Activated T-cell treated with anti-CD3 and anti-CD28 coated beads, Interleukin-2, amount 50 U/mL, for 72 hours (primary cell): ENCODE measurements at places on chromosomes 11 and 22. TPM values are rescaled to one million over a fixed set of nuclear protein-coding genes. Genes with fewer than 3 reads are reported as not detected.

DNA sequence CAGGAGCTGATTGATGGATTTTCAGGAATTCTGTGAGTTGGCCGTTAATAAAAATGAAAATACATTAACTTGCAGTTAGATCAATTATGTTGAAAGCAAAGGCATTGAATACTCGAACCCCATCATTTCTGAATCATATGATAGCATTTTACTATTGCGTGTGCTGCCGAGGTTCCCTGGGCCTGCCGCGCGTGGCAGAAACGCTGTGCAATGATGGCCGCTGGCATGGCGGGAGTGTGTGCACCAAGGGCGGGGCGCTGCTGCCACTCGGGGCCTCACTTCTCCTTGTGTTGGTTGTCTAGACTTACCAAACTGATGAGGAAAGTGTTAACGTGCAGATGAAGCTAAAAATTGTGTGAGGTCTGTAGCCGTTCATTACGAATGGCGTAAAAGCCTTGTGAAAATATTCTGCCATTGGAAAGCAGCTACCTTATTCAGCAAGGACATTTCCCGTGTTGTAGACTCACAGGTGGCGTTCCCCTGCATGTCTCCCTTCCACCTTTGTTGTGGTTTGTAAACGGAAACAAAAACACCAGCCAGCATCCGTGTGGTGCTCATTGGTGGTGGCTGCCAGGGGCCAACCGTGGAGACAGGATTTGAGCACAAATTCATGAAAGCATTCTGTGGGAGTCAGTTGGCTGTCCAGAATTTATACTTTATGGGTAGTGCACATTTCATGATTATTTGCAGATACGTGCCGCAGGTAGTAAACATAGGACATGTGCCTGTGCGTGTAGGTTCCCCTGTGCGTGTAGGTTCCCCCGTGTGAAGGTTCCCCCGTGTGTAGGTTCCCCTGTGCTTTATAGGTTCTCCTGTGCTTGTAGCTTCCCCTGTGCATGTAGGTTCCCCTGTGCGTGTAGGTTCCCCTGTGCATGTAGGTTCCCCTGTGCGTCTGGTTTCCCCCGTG, 5.9 kb upstream of the GRAMD4 start:
- peak; percentile 75 for DNase-seq

DNA sequence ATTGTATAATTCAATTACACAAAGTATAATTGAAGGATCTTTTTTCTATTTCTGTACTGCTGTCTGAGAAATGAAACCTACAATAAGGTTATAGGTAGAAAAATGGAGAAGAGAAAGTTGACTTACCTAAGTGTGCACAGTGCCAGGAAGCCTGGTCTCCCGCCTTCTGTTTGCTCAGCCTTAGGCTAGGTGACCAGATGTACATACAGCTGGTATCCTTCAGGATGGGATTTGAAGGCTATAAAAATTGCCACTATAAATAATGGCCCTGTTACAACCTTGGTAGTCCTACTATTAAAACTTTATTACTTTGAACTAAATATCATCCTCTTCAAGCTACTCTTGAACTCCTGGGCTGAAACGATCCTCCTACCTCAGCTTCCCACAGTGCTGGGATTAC, 19.7 kb downstream of the OR51E2 start:
- DNase-seq: no peak

DNA sequence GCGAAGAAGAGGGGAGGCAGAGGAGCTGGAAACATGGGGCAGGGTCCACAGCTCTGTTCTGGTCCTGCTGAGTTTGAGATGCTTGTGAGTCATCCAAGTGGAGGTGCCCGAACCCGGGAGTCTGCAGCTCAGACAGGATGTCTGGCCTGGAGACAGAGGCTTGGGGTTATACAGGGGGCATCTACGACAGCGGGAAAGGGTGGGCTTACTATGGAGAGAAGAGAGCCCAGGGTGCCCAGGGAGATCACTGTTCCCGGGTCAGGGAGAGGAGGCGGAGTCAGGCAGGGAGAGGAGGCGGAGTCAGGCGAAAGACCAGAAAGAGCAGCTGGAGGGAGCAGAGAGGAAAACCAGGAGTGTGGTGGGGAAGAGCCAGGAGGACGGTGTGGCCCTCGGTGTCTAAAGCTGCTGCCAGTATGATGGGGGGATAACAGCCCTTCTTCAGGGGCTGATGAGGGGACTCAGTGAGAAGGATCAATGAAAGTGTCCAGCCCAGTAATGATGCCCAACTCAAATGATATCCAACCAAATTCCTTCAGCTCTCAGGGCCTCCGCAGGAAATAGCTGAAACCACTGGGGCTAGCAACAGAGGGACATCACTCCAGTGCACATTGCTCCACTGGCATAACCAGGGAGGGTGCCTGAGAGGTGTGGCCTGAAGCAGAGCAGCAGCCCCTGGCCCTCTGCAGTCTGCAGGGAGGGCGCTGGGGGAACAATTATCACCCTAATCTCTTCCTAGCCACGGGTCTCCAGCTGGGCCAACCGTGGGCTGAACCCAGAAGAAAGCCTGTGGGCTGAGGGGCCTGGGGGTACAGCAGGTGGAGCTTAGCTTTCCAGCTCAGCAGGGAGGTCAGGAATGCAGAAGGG, 2.6 kb upstream of the LTBP3 start:
- no peak for DNase-seq

OR56A1 gene
- not detected for total RNA-seq

SHISA8 gene
- 2.0 TPM for total RNA-seq

PKP3 gene
- 1.2 TPM for total RNA-seq

CABP4 gene
- total RNA-seq: 10.4 TPM

MUC6 gene
- total RNA-seq: not detected

DRICH1 gene
- not detected for total RNA-seq
